GM12878 (cell line): ENCODE measurements at places on chromosomes 7 and 10. TPM values are rescaled to one million over a fixed set of nuclear protein-coding genes. Genes with fewer than 3 reads are reported as not detected.

C7orf57 gene
- not detected in 2 replicates for total RNA-seq

SLC16A12 gene
- total RNA-seq, result not detected in 2 replicates

LCOR gene
- total RNA-seq, result 18.9 and 22.0 TPM in 2 replicates

EPHB6 gene
- 0.41 and 0.93 TPM in 2 replicates for total RNA-seq

LIPK gene
- total RNA-seq, result not detected in 2 replicates

FAM25C gene
- not detected in 2 replicates for total RNA-seq

RHEB gene
- 33.4 and 38.7 TPM in 2 replicates for total RNA-seq

IFT22 gene
- 9.5 and 10.3 TPM in 2 replicates for total RNA-seq

CDNF gene
- 0.43 and 1.0 TPM in 2 replicates for total RNA-seq

OR6B1 gene
- total RNA-seq, result not detected in 2 replicates

FAM241B gene
- 0.37 and 0.62 TPM in 2 replicates for total RNA-seq

PRLHR gene
- not detected in 2 replicates for total RNA-seq

AKR1C8 gene
- total RNA-seq, result not detected in 2 replicates

COL26A1 gene
- 0.08 TPM in 1 of 2 replicates, not detected in the other for total RNA-seq

PRTFDC1 gene
- 6.7 and 7.4 TPM in 2 replicates for total RNA-seq

TUBAL3 gene
- not detected in 2 replicates for total RNA-seq

ABCB4 gene
- total RNA-seq, result 6.0 and 6.1 TPM in 2 replicates

ZNF736 gene
- total RNA-seq, result 20.5 and 21.4 TPM in 2 replicates

GALNT17 gene
- 0.15 TPM in 1 of 2 replicates, not detected in the other for total RNA-seq

KLF14 gene
- not detected in 2 replicates for total RNA-seq

OPALIN gene
- not detected in 2 replicates for total RNA-seq

EMX2 gene
- total RNA-seq, result not detected in 2 replicates

NKX6-2 gene
- total RNA-seq, result not detected in 2 replicates

ZNF485 gene
- total RNA-seq, result 4.1 and 5.4 TPM in 2 replicates

RBP3 gene
- total RNA-seq, result not detected in 2 replicates

IKZF5 gene
- total RNA-seq, result 13.7 and 16.1 TPM in 2 replicates
